A172 (cell line): ENCODE measurements at places on chromosomes 6 and 20. TPM values are rescaled to one million over a fixed set of nuclear protein-coding genes. Genes with fewer than 3 reads are reported as not detected.

- DNase-seq = no peak
Measured at GRCh38 chr6:165973473-165973872, 194.2 kb downstream of the TBXT start.

GRCh38 chr6:11212664-11213063 lies 19.8 kb downstream of the NEDD9 start:
- DNase-seq = peak; percentile 68

GRCh38 chr6:166029506-166029905 lies 138.1 kb downstream of the TBXT start:
- no peak for DNase-seq

The TP53TG5 gene
- total RNA-seq = not detected in 2 replicates

DNA sequence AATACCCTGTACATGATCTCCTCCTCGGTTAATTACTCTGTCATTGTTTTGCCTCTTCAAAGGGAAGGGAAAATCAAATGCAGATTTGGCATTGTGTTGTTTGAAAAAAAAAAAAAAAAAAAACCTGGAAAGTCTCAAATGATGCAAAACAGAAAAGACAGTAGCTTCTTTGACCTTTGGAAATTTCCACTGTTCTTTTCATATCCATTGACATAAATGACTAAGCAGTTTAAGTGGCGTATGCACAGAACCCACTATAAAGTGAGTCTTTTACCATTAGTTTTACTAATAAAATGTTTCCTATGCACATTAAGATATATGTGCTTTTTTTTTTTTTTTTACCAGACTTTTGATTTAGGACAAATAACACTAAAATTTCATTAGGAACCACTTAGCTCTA lies 704.3 kb downstream of the TFAP2A start:
- DNase-seq = no peak
